ENCODE measurements at places on chromosomes 3 and 15.

GRCh38 chr3:124796477-124796876 lies 66.2 kb downstream of the UMPS start:
- no peak for DNase-seq

- no peak for DNase-seq
These were observed 24.8 kb upstream of the IQCF2 start for GRCh38 chr3:51836606-51837005.

DNA sequence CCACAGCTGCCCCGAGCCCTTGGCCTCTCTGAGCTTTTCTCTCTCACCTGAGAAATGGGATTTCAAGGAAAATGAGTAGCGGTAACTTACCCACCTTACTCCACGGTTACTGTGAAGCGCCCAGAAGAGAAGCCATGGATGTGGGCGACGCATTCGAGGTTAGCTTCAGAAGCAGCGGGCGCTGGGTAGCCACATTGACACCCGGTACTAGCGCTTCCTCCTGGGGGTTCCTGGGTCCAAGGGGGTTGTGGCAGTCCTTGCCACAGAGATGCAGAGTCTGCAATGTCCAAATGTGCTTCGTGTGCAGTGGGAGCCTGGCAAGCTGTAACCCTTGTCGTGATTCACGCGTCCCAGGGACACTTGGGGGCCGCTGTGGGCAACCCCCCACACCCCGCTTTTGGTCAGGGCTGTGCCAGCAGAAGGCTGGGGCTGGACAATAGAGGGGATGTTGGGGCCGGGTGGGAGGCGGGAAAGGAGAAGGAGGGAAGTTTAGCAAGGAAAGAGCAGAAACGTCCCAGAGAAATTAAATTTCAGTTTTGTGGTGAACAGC lies 41.4 kb upstream of the FURIN start:
- DNase-seq = no peak

GRCh38 chr3:184561913-184562877 lies 610 bp downstream of the EPHB3 start:
- no peak for DNase-seq

DNA sequence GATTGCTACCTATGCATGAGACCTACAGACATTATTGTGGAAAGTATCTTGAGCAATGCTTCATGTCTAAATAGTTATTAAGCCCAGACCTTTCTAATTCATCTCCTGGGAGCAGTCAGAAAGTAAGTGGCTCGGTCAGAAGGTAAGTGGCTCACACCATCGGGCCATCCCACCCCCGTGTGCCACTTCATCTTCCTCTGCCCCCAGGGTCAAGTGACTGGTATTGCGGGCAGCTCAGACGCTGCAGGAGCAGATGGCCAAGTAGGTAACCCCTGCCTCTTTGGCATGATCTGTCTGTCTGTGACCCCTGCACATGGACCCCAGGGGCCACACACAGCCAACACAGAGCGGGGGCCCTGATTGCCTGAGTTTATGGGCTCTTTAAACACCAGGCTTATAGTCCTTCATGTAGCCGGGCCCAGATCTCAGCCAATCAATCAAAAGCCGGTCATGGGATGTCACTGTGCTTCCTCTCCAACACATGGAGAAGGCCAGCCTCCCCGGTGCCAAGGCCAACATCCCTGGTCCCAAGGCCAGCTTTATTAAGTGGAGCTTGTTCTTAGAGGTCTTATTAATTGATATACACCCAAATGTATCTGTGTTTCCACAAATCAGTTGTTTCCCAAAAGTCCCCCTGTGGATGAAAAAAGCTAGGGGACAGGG lies 42.9 kb downstream of the LARP6 start:
- no peak for DNase-seq

DNA sequence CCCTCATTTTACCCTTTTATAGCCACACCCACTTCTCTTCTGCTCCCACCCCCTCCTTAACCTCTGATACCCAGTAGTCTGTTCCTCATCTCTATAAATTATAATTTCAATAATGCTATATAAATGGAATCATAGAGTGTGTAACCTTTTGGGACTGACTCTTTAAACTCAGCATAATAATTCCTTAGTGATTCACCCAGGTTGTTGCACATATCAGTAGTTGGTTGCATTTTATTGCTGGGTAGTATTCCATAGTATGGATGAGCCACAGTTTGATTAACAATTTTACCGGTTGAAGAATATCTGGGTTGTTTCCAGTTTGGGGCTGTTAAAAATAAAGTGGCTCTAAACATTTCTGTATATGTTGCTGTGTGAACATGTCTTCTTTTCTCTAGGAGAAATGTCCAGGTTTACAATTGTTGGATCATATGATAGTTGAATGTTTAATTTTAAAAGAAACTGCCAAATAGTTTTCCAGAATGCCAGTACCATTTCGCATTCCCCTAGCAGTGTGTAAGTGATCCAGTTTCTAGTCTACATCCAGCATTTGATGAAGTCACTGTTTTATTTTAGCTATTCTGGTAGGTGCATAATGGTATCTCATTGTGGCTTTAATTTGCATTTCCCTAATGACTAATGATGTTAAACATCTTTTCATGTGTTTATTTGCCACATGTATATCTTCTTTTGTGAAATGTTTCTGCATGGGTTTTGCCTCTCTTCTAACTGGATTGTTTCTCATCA lies 68.5 kb downstream of the VPS8 start:
- no peak for DNase-seq

DNA sequence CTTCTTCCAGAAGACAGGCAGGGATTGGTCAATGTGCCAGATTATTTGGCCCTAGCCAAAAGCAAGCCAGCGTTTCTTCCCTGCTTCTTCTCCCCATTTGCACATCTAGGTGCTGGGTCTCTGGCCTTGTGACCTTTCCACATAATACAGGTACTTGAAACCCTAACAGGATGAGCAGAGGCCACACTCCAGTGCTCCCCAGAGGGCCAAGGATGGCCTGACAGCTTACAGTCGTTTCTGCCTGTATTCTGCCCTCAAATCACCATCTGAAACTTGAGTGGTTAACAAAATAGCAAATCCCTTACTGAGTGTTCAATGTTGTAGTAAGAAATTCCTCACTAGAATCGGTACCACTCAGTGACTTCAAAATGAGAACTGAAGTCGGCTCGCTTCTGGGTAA lies 29.1 kb downstream of the MKRN2 start:
- DNase-seq = no peak

DNA sequence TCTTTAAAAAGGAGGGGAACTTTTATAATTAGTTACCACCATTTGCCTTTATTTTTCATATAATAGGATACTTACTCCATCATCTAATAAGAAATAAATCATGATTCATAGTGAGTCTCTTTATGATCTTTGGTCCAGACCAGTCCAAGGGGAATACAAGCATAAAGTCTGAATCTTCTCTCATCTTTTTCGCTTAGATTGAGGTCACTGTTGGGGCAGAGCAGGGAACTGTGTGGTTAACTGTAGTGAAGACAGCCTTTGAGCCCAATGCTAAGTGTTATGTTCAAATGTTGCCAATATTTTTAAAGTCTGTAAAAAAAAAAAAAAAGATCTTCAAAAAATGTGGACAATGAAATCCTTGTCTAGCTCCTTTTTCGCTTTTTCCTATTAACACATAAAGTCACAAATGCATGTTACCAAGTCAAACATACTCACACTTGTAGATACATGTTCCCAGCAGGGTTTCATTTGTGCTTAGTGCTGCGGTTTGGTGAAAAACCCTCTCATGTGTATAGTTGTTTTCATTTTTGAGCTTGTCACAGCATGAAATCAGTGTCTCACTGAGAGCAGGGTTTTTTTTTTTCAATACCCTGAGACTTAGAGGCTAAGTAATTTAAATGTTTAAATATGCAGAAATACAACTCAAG lies 72.1 kb downstream of the EPHA3 start:
- DNase-seq = no peak
